ENCODE measurements at places on chromosomes 6 and 20.

GRCh38 chr6:114364301-114364700 lies 21.5 kb upstream of the HS3ST5 start:
- DNase-seq = no peak

- DNase-seq = no peak
Measured at GRCh38 chr6:75528423-75528822, 34.8 kb upstream of the FILIP1 start.

- DNase-seq = no peak
Measured at GRCh38 chr6:74491844-74492374, 713.9 kb downstream of the COL12A1 start.

- no peak for DNase-seq
Measured at GRCh38 chr6:7406743-7407142, 17.1 kb downstream of the RIOK1 start.

All from vagina (tissue), 2 donors.